NCI-H748 treated with DMSO at 0.1 percent for 48 hours (cell line): ENCODE measurements at places on chromosomes 1 and 21.

GRCh38 chr1:240712014-240712731, 100.2 kb upstream of the GREM2 start:
- no peak for DNase-seq

DNA sequence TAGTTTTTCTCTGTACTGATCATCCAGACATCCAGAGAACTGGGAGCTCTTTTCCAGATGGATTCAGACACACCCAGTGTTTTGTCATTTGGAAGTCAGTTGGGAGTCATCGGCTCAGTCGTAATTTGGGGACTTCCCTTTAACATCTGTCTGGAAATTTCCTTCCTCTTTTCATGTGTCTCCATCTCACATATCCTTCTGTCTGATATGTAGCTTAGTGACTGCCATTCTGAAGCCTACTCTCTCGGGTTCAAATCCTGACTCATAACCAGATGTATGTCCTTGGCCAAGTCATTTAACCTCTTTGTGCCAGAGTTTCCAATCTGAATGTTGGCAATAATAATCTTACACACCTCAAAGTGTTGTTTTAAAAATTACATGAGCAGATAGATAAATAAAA, 3.0 kb downstream of the MORC3 start:
- DNase-seq, result no peak

DNA sequence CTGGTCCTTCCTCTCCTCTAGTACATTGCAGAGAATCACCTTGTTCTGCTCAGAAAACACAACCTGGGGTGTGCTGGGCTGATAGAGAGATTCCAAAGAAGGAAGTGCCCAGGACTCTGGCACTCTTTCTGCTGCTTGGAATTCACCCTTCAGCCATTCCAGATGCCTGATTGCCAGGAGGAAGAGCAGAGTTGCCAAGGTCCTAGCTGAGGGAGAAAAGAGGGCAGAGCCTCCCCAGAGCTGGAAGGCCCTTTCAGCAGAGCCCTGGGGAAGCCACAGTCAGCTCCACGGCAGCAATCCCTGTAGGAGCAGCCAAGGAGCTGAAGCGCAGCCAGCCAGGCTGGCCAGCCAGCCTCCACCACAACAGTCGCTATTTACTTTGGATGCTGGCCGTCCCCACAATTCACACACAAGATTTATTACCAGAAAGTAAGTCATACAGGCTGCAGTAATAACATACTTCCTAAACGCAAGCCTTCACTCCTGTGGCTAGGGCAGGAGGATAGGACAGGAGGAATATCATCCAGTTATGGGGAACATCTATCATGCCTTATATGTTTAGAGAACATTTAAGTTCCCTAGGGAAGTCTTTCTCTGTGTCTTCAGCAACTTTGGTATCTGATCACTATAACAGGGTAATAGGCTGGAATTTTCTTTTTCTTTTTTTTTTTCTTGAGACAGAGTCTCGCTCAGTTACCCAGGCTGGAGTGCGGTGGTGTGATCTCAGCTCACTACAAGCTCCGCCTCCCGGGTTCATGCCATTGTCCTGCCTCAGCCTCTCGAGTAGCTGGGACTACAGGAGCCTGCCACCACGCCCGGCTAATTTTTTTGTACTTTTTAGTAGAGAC, 36.6 kb upstream of the SLC44A3 start:
- DNase-seq, result no peak

GRCh38 chr21:44699502-44700001, 2.6 kb downstream of the KRTAP10-12 start:
- DNase-seq, result no peak

GRCh38 chr1:38118976-38119375, 72.4 kb upstream of the POU3F1 start:
- no peak for DNase-seq

DNA sequence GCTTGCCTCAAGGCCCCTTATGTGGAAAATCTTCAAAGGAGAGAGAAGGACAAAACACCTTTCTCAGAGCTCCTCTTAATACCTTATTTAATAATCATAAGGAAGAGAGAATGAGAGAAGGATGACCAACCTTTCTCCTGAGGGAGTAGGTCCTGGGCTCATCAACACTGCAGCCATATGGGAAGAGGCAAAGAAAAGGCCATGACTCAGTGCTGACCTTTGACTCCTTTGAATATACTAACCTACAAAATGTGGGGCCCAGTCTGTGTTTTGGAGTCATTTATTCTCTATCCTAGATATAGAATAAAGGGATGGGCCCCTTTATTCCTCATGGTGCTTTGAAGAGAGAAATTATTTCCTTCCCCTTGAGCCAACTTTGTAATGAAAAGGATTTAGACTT, 38.3 kb downstream of the CAMSAP2 start:
- no peak for DNase-seq
